ENCODE measurements at places on chromosomes 2 and 18.

- DNase-seq = no peak
Observed at GRCh38 chr2:20940856-20941255, 103.0 kb downstream of the APOB start.

- DNase-seq = no peak
Observed at GRCh38 chr2:33366473-33366872, 110.0 kb upstream of the RASGRP3 start.

- DNase-seq = no peak
Observed at GRCh38 chr2:60149176-60149575, 404.3 kb downstream of the BCL11A start.

- no peak for DNase-seq
Observed at GRCh38 chr2:45173513-45173912, 164.3 kb upstream of the SIX2 start.

DNA sequence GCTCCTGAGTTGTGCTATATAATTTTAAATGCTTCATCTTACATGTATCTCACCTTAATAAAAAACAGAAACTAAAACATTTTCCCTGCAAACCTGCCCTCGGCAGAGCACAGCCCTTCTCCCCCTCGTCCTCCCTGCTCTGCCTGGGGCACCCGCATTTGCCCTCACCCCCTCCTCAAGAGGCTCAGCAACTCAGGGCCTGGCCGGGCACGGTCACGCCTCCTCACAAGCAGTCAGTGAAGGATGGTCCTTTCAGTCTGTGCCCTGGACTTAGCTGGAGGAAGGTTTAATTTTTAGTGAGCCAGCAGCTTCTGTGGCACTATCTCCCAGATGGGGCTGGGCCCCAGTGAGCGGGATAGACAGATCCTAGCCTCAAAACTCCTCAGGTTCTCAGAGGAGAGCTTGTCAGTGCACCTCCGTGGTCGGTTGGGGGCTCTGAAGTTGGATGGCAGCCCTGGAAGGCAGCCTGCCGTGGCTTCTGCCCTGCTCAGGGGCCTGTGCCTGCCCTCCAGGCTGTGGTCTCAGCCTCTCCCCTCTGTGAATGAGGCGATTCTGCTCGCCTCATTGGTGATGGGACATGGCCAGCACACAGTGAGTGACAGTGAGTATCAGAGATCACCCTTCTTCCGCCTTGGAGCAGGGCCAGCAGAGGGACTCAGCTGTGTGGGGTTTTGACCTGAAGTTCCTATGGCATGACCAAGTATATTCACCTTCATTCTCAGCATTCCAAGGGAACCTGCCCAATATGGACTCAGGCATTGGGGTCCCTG lies 56.3 kb upstream of the AFF3 start:
- DNase-seq = no peak

- DNase-seq = no peak
Observed at GRCh38 chr2:139099721-139100120, 319.5 kb upstream of the NXPH2 start.

DNA sequence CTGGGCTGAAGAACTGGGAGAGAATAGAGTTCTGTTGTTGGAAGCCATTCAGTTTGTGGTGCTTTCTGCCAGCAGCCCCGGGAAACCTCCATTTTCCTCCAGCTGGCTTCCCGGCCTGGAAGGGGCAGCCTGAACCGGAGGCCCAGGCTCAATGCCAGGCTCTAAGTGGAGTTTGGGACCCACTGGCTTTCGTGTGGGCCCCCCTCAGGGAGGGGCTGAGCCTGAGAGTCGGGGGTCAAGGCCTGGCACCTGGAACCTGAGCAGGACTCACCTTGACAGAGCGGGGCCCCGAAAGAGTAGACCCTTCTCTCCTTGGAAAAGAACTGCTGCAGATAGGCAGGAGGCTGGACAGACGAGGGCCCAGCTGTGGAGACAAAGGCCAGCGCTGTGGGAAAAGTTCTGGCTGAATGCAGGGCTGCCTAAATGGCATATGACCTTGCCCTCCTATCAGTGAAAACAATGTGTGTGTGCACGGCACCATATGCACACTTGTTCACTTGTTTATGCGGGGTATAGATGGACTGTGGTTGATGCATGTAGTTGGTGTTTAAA lies 34.8 kb upstream of the ASB18 start:
- DNase-seq = no peak

DNA sequence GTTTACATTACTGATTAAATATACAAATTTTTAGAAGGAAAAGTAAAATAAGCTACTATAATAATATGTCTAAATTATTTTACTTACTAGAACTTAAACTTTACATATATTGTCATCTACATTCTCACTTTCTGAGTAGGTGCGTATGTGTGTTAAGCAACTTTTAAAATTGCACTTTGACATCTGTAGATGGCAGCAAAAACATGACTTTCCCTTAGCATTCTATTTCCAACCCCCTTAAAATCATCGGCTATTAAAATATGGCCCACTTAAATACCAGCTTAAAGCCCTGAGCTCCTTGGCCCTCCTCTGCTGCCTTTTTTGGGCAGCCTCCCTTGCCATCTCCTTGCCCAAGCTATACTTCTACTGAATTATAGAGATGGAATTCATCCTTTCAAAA lies 78.0 kb downstream of the UPP2 start:
- no peak for DNase-seq

GRCh38 chr2:128753800-128754199 lies 435.1 kb upstream of the HS6ST1 start:
- no peak for DNase-seq

GRCh38 chr18:71998547-71999097 lies 545.5 kb downstream of the CBLN2 start:
- DNase-seq = no peak
